Hindlimb muscle (tissue), 1 donor: ENCODE measurements at places on chromosomes 6 and 20. TPM values are rescaled to one million over a fixed set of nuclear protein-coding genes. Genes with fewer than 3 reads are reported as not detected.

The COL20A1 gene
- polyA plus RNA-seq, result 6.2 TPM

The RBPJL gene
- polyA plus RNA-seq, result not detected

The ASIP gene
- polyA plus RNA-seq, result 0.68 TPM

The FNDC11 gene
- polyA plus RNA-seq, result 0.13 TPM

The RAET1G gene
- polyA plus RNA-seq, result 0.54 TPM

The APOM gene
- 3.3 TPM for polyA plus RNA-seq

- DNase-seq, result no peak
Observed at GRCh38 chr6:155195903-155196302, 67.9 kb upstream of the CLDN20 start.

DNA sequence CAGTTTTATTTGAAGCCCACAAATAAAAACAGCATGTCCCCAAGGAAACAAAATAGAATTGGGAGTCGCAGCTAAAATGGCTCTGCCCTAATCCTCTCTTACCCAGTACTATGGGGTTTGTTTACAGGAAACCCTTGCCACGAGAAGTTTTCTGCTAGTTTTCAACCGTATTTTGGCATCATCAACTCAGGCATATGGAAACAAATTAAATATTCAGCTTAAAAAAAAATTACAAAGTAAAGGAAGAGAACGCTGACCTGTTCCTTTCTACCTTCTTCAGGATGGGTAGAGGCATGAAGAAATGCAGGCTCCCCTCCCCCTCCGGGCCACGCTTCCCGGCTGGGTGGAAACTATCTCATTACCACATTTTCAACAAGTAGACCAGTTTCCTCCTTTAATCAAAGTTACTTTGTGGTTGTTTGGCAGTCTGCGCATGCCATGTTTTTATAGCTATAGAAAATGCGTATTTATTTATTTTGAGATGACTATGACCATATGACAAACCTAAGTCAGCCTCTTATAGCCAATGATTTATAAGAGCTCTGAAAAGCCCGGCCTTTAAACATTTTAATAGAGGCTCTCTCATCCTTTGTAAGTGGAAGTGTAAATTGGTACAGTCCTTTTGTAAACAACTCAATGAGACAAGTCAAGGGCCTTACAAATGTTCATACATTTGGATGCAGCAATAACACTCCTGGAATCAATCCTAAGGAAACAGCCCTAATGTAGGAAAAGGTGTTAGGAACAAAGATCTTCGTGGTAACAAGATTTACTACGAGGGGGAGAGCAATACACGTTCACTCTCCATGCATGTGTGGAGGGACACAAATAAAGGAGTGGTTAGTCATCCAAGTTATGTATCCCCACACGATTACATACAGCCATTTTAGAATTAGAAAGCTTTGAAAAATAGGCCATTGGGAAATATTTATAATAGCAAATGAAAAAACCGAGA, 16.1 kb upstream of the ZNF217 start:
- DNase-seq, result no peak

- DNase-seq, result no peak
Observed at GRCh38 chr20:17645546-17646208, 36.4 kb downstream of the RRBP1 start.

DNA sequence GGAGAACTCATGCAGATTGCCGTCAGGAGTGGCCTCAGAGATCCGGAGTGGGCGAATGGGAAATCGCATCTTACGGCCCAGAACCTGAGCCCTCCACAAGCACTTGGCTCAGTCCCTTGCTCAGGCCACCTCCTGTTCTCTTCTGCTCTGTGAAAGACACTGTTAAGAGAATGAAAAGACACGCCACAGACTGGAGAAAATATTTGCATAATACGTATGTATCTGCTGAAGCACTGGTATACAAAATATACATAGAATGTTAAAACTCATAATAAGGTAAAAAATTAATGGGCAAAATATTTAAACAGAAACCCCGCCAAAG, 838 bp upstream of the POM121L2 start:
- DNase-seq, result no peak

DNA sequence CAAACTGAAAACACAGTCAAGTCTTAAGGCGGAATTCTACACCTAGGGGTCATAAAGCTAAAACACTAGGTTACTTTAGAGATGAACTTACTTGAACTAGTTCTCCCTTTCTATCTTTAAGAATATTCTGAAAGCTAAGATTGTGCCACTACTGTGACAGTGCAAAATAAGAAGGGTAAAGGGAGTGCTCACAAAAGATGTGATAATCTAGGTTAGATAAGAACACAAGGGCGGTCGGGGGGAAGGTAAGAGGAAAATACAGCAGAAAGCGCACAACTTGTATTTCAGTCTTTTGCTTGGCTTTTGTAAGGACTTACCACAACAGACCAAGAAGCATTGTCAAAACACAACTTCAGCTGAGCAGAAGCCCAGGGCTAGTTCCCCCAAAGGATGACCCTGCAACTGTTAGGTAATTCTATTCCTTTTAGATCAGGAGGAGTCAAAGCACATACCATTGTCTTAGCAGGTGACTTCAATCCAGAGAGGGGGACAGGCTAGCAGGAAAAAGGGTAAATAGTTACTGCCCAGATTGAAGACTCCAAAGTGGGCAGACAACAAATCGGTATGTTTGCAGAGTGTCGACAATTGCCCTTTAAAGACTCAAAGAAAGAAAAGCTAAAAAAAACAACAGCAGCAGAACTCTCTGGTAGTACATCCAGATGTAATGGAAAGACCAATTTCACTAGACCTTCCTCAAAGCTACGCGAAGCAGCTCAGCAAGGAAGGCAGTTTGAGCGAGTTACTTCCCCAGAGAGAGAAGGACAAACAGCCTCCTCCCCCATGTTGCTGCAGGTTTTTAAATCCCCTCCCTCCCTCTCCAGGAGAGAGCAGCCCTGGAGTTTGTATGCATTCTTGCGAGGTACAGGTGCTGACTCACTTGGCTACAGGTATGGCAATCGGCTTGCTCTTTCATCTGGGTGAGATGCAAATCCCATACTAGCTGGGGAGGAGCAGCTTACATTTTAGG, 59.0 kb downstream of the RIPOR2 start:
- no peak for DNase-seq
